ENCODE measurements at places on chromosomes 6 and 20. TPM values are rescaled to one million over a fixed set of nuclear protein-coding genes. Genes with fewer than 3 reads are reported as not detected.

LAMA5 gene
- 35.7 TPM for total RNA-seq

PROKR2 gene
- total RNA-seq = not detected

PNLDC1 gene
- total RNA-seq = 0.19 TPM

OLIG3 gene
- not detected for total RNA-seq

PDE10A gene
- 32.4 TPM for total RNA-seq

CCDC170 gene
- total RNA-seq = 0.56 TPM

CLVS2 gene
- total RNA-seq = not detected

MDN1 gene
- 21.4 TPM for total RNA-seq

C20orf204 gene
- 0.77 TPM for total RNA-seq

GTSF1L gene
- not detected for total RNA-seq

ZSCAN23 gene
- 3.9 TPM for total RNA-seq

FILIP1 gene
- total RNA-seq = 0.58 TPM

VIP gene
- not detected for total RNA-seq

ZBTB46 gene
- total RNA-seq = 4.8 TPM

SLC22A2 gene
- total RNA-seq = under 0.01 TPM

NEDD9 gene
- total RNA-seq = 29.5 TPM

PSORS1C1 gene
- 0.19 TPM for total RNA-seq

MMP24 gene
- total RNA-seq = 0.56 TPM

TCF21 gene
- 8.2 TPM for total RNA-seq

BTBD3 gene
- total RNA-seq = 23.7 TPM

COL20A1 gene
- under 0.01 TPM for total RNA-seq

IRF4 gene
- total RNA-seq = 0.28 TPM

All from regular cardiac myocyte (primary cell).